Femur (tissue), 1 donor: ENCODE measurements at places on chromosomes 6 and 20.

- no peak for DNase-seq
These were observed 120.6 kb downstream of the PDE7B start for GRCh38 chr6:135972150-135972549.

DNA sequence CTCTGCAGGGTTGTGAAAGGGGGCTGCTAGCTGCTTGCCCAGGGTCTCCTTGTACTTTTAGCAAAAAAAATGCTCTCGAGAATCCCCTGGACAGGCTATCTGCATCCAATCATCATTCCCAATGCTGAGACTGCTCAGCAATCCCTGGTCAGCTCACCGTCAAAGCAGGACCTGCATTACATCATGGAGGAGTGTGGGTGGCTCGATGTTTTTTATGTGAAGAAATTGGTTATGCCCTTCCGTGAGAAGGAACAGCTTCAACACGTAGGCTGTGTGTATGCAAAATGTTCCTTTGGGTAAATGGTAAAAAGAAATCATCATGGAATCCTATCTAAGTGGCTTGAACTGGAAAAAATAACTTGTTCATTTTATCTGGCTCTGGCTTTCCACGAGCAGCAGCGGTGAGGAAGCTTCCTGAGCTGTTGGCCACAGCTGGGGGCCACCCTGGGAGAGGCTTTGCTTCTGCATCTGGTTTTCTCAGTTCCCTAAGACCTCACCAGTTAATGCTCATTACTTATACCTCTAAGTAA lies 111.4 kb downstream of the FYN start:
- DNase-seq, result peak; percentile 54

GRCh38 chr6:156550949-156551348 lies 226.2 kb upstream of the ARID1B start:
- no peak for DNase-seq

GRCh38 chr6:41824571-41825569 lies 37.4 kb downstream of the TOMM6 start:
- DNase-seq, result no peak

DNA sequence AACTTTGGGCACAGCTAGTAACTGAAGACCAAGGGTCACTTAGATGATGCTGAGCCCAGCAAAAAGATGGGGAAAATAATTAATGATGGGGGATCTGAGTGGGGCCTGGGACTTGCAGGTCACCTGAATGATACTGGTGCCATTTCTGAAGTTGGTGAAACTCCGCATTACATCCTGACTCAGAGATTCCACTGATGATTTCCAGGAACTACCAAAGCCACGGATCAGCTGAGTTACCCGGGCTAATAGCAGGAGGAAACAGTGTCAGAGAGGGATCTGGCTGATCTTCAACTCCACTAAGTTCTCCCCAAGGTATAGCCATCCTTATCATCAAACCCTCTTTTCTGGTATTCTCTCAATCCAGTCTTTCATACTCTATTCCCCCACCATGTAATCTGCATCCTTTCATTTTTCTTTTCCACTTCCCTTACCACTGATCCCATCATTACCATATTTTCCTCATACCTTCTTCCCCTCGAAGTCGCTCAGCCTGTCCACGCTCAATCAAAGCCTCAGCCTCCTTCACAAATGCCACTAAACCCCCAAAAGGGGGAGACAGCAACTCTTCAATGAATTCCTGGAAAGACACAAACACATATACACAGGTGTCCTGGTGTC lies 20.2 kb downstream of the VPS52 start:
- no peak for DNase-seq

DNA sequence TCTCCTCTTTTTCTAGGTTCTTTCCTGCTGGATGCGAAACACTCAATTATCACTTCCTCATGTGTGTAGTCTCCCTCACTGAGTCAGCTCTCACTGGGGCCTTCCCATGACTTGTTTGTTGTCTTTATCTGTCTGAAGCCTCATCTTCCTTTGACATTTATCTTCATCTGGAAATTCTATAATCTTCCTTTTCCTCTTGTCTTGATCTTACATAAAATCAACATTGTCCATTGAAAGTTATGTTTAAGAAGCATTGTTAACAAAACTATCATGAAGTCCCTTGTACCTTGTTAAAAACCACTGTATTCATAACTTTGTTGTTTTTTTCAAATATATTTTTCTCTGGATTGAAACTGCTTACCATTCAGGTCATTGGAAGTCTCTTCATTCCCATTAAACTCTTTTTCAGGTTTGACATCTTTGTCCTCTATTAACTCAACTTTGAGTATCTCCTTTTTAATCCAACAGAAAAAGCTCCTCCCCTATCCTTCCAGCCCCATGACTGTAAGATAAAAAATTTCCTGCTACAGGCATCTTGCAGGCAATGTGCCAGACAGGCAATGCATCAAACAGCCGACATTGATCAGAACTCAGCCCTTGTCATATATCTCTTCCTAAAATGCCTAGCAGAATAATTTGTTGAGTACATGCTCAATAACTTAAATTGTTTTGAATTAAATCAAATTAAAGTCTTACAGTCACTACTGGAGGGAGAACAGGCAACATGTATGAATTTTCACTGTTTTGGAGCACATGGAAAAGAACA lies 34.8 kb downstream of the MYLIP start:
- DNase-seq, result no peak

GRCh38 chr6:20644667-20645370 lies 110.6 kb downstream of the CDKAL1 start:
- DNase-seq, result no peak

DNA sequence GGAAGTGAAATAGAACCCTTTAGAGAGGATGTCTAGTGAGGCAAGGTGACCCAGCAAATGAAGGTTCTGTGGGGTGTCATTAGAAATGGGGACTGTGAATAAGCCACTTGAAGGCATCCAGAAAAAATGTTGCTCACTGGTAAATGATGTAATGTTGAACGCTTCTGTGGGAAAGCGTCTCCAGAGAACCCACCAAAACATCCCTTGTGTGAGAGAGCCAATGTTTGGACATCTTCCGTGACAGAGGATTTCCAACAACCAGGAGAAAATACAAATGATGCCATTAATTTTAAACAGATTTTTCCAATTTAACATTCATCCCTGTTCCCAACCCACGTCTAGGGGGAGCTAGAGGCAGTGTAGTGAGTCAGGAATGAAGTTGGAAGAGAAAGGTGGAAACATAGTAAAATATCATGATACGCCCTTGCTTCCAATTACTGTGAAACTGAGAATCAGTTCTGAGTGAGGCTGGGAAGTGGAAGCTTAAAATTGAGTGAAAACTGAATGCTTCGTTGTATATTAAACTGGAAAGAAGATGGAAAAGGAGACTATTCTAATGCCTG lies 584.2 kb downstream of the CD109 start:
- no peak for DNase-seq

DNA sequence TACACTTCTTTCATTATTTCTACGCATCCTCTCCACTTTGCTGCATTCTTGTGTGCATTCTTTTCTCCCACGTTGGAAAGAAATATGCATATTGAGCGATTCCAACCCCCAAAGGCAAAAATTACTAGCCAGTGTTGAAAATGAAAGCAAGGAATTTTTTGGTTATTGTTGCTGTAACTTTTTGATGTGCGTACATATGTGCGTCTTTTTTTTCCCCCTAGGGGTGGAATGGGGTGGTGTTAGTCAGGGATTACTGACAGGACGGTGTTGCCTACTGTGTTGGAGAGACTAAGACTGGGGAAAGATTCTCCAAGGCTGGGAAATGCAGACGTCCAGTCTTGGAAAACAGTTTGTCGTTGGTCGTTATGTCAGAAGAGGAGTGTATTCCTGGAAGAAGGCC lies 44.2 kb upstream of the ESR1 start:
- no peak for DNase-seq

DNA sequence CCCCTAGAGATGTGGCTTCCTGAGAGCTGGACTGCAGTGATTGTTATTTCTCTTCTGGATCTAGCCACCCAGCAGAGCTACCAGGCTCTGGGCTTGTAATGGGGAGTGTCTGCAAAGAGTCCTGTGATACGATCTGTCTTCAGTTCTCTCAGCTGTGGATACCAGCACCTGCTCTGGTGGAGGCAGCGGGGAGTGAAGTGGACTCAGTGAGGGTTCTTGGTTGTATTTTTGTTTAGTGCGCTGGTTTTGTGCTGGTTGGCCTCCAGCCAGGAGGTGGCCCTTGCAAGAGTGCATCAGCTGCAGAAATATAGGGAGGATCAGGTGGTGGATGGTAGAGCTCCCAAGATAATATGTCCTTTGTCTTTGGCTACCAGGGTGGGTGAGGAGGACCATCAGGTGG lies 33.7 kb downstream of the PAX1 start:
- no peak for DNase-seq

GRCh38 chr6:20229881-20230280 lies 17.6 kb upstream of the MBOAT1 start:
- DNase-seq, result no peak

GRCh38 chr6:45690846-45691245 lies 313.1 kb upstream of the SUPT3H start:
- DNase-seq, result no peak

DNA sequence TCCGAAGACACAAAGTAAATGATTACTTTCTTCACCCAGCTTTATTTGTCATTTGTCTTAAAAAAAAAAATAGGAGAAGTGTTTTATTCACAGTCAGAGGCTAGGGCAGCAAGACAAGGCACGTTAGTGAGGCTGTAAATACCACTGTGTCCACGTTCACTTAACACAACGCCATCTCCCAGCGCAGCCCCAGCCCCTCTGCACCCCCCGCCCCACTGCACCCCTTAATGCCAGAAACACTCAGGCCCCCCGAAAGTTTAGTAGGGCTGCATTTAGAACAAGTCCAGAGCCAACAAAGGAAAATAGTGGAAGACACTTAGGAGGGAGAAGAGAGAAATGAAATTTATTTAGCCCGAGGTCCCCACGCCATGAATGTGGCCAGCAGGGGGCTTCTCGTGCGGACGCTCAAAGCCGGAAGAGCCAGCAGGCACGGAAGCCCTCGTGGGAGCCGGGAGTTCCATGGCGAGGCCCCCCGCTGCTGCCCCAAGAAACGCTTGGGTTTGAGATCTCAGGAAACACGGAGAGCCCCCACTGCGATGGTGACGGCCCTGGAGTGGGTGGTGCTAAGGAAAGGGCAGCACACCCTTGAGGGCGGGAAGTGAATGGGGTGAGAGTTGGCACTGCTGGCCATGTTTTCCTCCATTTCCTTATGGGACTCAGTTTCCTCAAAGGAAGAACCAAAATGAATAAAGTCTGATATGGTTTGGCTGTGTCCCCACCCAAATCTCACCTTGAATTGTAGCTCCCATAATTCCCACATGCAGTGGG lies 50.2 kb downstream of the IYD start:
- DNase-seq, result peak; percentile 74

GRCh38 chr6:132725947-132726607 lies 12.2 kb upstream of the VNN1 start:
- DNase-seq, result no peak

DNA sequence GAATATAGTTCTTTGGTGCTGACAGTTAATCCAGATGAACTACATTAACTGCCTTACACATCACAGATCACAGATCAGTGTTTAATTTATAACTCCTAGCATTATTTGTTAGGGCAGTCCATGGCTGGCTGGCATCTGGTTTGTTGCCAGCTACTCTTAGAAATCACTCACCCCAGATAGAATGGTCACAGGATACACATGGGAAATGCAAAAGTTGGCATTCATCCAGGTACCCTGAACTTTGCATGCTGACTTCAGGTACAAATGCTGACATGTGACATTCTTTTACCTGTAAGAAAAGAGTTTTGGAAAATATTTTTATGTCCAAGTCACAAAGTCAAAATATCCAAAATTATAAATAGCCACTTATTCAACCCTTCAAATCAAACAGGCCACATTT lies 20.2 kb downstream of the FBXL4 start:
- no peak for DNase-seq

GRCh38 chr6:25768566-25768965 lies 14.0 kb downstream of the SLC17A4 start:
- no peak for DNase-seq

- no peak for DNase-seq
These were observed 42.0 kb downstream of the IRAK1BP1 start for GRCh38 chr6:78909391-78909790.

DNA sequence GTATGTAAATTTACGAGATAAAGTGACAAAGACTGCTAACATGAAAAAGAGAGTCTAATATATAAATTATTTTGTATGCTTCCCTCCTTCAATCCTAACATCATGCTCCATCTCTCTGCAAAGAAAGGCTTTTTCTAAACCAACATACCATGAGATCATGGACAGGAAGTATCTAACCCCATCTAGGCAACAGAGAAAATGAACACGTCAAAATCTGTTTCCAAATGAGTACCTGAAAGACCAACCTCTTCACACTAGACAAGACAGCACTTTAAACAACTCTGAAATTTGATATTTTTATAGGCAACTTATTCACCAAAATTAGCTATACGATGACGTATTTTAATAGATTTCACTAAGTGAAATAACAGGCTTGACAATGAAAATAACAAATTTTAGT lies 54.6 kb downstream of the MAN1A1 start:
- DNase-seq, result no peak

DNA sequence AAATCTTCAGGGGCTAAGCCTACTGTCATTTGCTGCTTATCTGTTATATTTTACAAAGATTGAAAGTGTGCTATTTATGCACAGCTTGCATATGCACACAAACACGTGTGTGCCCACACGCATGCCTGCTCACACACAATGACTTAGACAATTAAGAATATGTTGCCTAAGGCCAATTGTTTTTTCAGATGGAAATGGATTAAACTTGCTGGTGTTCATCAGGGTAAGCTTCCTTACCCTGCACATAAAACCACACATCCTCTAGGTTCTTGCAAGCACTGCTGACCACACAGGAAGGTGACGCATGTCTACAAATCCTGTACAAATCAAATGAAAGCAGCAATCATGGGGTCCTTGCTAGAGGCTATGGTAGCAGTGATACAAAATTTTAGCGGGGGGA lies 58.4 kb downstream of the GJA10 start:
- no peak for DNase-seq

DNA sequence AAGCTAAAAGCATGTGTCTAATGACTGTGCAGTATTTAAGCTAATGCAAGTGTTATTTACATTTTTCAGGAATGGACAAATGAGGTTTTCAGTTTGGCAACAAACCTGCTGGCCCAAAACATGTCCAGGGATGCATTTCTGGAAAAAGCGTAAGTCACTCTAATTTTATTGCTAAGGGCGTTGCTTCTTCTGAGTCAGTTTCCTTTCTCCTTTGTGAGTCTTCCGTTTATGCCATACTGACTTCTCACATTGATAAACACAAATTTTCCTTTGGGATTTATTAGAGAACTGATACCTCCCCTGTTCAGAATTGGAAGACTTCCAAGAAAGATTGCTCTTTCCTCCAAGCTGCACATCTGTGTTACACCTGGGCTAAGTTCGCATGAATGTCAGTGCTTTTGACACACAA lies 422.9 kb upstream of the PLCB4 start:
- DNase-seq, result peak; percentile 64

- DNase-seq, result no peak
These were observed 18.0 kb upstream of the SYNDIG1 start for GRCh38 chr20:24451428-24451827.

DNA sequence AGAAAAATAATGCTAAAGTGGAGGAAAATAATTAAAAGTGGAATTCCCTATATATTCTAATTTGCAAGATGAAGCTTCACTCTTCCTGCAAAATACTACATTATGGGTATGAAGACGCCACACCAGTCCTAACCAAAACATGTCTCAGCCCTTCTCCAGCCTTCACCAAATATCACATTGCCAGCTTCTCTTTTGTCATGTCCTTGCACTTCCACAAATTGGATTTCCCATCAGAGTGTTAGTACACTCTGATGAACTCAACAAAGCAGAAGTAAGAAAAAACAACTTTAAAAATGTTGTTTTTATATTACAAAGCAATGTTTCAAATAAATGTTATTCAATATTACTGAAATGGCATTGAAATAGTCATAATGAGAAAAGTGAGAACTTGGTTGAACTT lies 62.4 kb upstream of the RNF146 start:
- DNase-seq, result no peak
